ENCODE measurements at places on chromosomes 11 and 22.

DNA sequence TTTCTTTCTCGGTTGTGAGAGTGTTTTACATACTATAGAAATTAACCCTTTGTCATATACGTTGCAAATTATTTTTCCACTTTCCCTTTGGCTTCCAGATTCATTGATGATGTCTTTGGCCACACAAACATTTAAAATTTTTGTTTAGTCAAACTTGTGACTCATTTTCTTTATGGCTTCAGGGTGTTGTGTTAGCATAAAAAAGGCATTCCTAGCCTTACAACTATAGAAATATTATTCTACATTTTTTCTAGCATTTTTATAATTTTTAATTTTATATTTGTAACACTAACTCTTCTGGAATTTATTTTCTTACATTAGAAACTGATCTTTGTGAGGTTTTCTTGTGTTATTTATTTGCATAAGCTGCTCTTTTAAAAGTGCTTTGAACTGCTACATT lies 12.1 kb downstream of the GRIA4 start:
- DNase-seq, result no peak

GRCh38 chr11:94934846-94935245 lies 38.5 kb downstream of the CWC15 start:
- no peak for DNase-seq

DNA sequence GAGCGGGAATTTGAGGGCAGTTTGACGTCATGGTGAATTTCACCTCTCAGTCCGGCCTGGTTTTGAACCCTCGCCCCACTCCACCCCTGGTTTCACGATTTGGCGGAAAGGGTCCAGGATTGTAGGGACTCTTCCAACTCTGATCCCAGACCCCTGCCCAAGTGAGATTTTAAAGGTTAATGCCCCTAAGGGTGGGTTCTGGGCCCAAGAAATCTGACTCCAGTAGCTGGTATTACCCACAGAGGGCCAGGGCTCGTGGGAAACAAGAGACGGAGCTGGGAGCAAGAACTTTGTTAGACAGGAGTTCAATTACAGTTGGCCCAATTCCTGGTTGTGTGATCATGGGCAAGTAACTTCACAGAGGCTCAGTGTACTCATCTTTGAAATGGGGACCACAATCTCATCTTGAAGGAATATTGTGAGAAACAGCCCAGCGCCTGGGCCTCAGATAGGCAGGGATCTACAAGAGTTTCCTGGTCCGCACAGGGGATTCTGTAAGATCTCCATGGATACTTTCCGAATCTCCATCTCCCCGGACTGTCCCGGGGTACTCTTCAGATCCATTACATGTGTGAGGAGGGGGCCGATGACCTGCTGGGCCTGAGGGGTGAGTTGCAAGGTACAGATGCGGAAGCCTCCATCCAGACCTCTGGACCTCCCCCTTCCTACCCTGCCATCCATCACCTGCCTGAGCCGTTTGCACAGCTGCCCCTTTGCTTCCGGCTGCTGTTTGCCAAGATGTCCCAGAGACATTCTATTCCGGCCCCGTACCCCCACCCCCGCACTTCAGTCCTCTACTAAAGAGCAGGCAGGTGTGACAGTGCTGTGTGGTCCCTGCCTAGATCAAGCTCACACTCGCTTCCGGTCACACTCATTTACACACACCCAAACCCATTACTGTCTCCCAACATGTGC lies 687 bp upstream of the CALCA start:
- no peak for DNase-seq

DNA sequence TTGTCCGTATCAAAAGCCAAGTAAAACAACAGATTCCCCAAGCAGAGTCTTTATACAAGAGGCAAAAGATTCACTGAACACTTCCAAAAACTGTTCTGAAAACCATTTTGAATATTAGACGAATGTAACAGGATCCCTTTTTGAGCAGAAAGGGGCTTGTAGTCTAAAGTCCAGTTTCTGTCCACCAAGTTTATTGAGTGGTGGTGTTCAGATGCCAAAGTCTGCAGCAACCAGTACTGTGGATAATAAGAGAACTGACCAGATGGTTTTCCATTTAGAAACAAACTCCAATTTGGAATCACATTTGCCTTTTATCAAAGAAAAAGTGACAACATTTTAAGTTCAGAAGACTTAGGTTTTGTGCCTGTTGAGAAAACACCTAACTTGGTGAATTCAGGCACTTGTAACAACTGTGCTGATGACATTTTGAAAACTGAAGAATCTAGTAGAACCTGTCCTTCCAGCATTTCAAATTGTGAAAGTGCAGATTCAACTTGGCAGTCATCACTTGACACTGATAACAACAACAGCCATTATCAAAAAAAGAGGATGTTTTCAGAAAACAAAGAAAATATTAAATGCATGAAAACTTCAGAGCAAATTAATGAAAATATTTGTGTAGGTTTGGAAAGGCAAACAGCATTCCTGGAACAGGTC lies 217.1 kb downstream of the CSNK2A3 start:
- DNase-seq, result no peak

DNA sequence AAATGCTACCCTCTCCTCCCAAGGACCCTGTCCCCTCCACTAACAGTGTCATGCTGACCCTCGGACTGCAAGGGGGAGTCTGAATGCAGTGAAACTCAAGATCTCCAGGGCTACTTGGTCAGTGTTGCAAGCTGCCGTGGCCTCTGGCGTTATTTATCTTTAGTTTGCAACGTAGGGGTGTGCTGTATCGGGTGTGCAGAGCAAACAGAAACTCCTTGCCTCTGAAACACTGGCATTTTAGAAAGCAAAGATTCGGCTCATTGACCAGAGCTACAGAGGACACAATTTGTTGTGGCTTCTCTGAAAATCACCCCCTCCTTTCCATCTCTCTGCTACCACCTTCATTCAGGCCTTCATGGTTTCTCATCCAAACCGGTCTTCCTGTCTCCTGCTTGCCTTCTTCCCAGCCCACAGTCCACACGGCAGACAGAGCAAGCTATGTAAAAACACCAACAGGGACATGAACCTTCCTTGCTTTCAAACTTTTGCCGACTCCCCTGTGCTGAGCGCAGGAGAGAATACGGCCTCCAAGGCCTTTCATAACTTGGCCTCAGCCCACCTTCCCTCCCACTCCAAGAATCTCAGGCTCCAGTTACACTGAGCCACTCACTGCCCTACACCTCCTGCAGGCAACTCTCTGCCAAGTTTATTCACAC lies 14.9 kb downstream of the FZD4 start:
- DNase-seq, result no peak

- DNase-seq, result no peak
Measured at GRCh38 chr11:68678031-68678441, 6.3 kb upstream of the GAL start.

GRCh38 chr11:57157624-57158023 lies 24.1 kb upstream of the LRRC55 start:
- no peak for DNase-seq

GRCh38 chr11:46471943-46472661 lies 80.5 kb upstream of the CHRM4 start:
- DNase-seq, result no peak

DNA sequence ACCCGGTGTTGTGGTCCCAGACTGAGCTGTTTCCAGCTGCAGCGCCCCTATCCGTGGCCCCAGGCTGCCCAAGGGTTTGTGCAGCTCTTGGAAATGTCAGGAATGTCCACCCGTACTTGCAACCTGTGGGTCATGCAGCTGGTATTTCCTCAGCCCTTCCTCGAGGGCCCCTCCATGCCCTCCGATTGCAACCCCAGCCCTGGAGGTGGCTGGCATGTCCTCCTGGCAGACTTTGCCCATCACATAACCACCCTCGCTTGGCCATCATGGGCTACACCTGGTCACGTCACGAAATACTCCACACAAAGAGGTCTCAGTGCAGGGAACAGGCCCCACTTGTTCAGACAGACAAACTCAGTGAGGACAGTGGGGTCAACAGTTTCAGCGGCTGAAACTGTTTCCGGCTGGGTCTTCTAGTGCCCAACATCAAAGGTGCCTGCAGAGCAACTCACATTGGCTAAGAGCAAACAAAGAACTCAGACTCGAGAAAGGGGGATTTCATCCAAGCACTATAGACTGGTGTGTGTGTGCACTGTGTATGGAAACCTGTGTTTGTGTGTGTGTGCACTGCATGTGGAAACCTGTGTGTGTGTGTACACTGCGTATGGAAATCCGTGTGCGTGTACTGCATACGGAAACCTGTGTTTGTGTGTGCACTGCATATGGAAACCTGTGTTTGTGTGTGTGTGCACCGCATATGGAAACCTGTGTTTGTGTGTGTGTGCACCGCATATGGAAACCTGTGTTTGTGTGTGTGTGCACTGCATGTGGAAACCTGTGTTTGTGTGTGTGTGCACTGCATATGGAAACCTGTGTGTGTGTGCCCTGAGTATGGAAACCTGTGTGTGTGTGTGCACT lies 72.8 kb upstream of the CCND1 start:
- DNase-seq, result no peak

GRCh38 chr11:96279018-96279895 lies 63.7 kb downstream of the MAML2 start:
- DNase-seq, result no peak

DNA sequence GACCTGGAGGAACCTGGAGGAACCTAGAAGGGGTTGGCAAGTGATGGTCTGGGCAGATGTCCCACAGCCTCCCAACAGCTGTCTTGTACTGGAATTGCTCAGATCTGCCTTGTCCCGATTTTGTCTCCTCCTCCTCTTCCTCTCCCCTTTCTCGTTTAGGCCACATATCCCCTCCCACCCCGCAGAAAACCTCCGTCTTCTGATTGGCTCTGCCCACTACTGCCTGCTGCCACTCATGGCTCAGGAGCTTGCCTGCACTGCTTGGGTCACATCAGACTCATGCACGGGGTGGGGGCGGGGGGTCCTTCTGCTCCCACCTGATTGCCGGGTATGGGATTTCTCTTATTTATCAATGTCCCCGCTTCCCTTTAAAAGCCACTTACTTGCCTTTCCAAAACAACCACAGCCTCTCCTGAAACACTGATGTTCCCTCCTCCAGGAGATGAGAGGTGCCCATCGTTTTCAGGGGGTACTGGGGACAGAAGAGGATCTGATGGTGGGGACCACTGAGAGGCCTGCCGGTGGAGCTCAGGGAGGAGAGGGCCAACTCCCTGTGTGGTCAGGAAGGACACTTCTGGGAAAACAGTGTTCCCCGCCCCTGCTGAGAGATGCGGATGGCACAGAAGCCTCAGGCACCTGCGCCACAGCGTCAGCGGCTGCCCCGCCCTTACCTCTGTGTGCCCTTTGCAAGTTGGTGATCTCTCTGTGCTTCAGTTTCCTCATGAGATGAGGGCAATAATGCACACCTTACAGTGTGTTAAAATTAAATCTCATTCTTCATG lies 14.7 kb downstream of the TOM1 start:
- DNase-seq, result no peak

GRCh38 chr11:64742087-64742888 lies 1.7 kb downstream of the RASGRP2 start:
- no peak for DNase-seq

DNA sequence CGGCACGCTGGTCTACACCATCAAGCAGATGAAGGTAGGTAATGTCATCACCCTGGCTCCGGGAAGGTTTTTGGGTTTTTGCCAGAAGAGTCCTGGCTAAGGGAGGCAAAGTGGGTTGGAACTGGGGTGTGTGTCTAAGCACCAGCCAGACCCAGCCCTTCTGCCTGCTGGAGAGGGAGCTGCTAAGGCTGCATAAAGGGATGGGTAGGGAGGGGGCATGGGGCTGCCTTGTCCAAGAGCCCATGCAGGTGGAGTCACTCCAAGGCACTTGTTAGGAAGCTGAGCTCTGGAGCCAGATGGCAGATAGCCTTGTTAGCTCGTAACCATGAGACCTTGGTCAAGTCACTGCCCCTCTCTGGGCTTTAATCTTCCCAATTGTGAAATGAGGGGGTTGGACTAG lies 48.0 kb downstream of the TIMP3 start:
- no peak for DNase-seq

DNA sequence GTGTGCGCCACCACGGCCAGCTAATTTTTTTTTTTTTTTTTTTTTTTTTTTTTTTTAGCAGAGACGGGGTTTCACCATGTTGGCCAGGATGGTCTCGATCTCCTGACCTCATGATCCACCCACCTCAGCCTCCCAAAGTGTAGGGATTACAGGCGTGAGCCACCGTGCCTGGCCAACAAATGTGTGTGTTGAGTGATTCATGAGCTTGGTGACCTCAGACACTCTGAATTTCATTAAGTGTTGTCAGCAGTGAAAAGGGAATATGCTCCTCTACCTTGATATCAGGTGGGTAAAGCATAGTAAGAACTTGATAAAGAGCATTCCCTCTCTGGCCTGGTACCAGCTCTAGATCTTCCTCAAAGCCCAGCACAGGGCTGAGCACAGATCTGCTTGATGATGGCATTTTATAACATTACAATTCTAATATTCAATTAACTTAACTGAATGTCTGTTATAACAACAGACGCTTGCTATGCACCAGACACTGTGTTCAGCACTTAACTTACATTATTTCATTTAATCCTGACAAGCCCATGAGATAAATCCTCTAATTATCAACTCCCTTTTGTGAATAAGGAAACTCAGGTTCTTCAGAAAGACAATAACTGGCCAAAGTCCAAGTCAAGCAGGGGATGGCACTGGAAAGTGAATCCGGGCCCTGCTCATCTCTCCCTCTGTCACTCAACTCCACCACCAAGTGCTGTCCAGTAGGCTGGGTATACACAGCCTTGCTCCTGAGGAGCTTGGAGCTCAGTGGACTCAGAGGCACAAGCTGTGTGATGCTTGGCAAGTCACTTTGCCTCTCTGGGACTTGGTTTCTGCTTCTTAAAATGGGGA lies 13.0 kb downstream of the TBC1D10A start:
- no peak for DNase-seq

DNA sequence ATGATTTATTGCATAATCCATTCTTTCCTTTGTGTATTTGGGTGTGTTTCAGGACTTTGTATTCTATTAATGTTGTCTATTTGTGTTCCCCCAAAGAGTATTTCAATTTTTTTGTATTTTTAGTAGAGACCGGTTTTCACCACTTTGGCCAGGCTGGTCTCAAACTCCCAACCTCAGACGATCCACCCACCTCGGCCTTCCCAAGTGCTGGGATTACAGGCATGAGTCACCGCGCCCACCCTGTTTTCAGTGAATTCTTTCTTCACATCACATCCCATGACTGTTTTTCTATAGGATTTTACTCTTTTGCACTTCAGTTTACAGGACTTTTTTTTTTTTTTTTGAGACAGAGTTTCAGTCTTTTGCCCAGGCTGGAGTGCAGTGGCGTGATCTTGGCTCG lies 46.3 kb downstream of the RBX1 start:
- no peak for DNase-seq

GRCh38 chr11:60119710-60120109 lies 31.2 kb downstream of the MS4A2 start:
- DNase-seq, result no peak

- no peak for DNase-seq
Measured at GRCh38 chr11:74731301-74732094, at the start of gene CHRDL2. Gene CHRDL2 (minus strand): TSS chr11:74731426. CDS start chr11:74730888, 538 bp downstream.

Data from HS-27A (cell line).